Stimulated activated CD4-positive, alpha-beta T cell treated with anti-CD3 and anti-CD28 coated beads, TNF-alpha, amount 100 ng/mL, for 1 hour (primary cell): ENCODE measurements at places on chromosomes 1 and 21.

GRCh38 chr21:36684957-36685714 lies 13.8 kb upstream of the SIM2 start:
- no peak for DNase-seq

DNA sequence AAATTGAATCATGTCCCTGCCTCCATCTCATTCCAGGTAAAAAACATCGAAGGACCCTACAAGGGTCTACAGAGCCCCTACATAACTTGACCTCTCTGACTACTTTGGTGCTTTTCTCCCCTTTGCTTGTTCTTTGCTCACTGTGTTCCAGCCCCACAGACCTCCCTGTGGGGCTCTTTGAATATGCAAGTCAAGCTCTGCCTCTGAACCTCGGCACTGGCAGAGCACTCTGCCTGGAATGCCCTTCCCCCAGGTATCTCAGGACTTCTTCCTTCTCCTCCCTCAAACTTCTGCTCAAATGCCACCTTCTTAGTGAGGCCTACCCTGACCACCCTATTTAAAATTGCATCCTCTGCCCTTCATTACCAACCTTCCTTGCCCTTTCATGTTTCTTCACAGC lies 87.8 kb upstream of the CD34 start:
- DNase-seq = no peak

DNA sequence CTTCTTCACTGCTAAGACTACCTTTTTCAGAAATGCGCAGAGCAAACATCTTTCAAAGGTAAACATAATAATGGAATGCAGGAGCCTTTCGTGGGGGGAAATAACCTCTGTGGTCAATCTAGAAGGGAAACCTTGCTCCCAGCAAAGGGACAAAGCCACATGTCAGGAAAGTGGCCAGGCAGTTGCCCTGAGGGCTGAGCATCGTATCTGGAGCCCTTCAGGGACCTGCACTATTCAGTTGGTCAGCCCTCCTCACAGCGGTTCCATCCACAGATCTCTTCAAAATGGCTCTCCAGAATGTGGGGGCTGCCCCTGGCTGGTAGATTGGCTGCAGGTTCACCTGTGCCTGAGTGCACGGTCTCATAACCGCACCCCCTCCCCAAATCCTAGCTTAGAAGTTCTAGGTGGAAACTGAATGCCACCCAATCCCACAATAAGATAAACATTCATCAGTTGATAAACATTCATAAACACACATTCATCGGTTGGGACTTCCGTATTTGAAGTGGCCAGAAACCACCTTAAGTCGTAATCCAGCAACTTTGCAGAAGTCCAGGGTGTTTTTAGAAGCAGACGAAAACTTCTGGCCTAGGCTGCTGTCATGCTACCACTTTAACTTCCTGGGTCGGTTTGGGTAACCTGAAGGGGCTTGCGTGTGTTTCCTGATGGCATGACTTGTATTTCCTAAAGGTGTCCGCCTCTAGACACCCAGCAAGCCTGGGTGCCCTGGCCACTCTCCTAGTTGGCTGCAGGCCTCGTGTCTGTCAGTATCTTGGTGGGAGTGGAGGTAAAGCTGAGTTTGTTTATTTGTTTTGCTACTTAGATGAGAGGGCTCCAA lies 50.5 kb downstream of the RASSF5 start:
- no peak for DNase-seq

DNA sequence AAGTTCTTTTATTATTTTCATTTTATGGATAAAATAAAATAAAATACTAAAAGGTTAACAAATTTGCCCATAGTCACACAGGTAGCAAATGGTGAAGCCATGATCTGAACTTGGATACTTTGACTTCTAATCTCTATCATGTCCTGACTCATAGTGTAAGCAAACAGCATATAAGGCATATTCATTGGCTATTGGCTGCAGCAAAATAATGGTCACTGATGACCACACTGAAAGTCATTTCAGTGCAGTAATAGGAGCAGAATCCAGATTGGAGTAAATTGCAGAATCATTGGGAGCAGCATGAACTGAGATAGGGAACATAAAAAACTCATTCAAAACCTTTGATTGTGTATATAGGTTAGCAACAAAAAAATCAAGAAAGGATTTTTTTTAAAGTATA lies 262.9 kb downstream of the PLA2G4A start:
- no peak for DNase-seq

- no peak for DNase-seq
These were observed 1575.6 kb downstream of the NCAM2 start for GRCh38 chr21:22573834-22574233.

- no peak for DNase-seq
These were observed 101.9 kb upstream of the SLC45A1 start for GRCh38 chr1:8216005-8216404.

- DNase-seq = no peak
These were observed 20.5 kb downstream of the HSPG2 start for GRCh38 chr1:21916447-21917238.
